Uterus (tissue), 4 donors: ENCODE measurements at places on chromosomes 11 and 22.
A peak's percentile ranks its signal among the peaks of the same experiment; 100 is the strongest.

DNA sequence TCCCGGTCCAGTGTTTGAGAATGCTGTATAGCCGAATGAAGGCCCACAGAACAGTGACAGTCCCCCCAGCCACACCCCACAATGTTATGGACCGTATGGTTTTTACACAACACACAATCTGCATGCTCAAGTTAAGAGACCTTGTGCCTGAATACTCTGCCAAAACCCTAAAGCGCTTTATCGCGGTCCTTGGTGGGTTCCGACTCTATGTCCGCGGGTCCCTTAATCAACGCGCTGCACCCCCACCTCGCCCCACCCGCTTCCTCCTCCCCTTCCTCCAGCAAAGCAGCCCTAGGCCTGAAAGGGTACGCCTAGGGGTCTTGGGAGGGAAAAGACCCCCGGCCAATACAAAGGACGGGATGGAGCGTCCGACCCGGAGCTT is 442 bp downstream of the COPB1 start:
- peak; percentile 30 for DNase-seq

- no peak for DNase-seq
These were observed 57.8 kb upstream of the ALDH3B2 start for GRCh38 chr11:67732045-67732787.

GRCh38 chr22:38073150-38074130 is 10.5 kb downstream of the SLC16A8 start:
- no peak for DNase-seq

DNA sequence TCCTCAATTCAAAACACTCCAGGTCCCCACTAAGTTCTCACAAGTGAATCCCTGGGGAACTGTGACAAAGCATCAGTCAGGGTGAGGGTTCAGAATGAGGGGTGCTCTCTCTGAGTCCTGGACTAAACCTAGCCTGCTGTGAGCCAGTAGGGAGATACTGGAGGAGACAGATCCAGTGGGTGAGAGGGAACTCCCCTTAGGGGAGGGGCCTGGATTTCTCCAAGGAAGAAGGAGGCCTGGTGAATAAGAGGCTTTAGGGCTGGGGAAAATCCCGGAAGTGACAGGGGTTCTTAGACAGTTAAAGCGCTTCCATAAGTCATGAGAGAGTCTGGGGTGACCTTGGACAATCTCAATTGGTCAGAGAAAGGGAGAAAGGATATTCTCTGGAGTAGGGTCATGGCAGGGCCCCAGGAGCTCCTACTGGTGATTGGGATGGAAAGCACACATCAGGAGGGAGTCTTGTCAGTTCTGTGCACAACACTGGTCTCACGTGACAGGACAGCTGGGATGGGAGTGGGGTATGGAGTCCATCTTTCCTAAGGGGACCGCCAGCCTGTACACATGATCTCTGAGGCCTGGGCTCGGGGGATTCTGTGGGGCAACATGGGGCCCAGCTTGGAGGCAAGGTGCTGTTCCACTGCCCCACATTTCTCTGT is 1.5 kb downstream of the TBC1D10A start:
- DNase-seq, result peak; percentile 65

DNA sequence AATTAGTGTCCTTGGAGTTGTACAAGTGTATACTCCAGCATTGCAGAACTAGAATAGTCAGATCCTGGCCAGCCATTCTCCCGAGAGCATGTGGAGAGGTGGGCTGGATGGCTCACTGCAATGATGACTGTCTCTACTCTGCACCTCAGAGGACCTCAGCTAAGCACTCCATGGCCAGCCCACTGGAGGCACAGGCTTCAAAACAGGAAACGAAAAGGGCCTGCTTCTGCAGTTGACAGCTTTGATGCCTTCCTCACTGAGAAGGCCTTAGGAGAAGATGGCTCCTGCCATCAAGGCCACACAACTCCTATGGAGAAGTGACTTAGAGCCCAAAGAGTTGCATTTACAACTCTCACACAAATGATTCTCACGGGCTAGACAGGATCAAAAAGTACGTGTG is 9.1 kb downstream of the POLD4 start:
- DNase-seq, result no peak

DNA sequence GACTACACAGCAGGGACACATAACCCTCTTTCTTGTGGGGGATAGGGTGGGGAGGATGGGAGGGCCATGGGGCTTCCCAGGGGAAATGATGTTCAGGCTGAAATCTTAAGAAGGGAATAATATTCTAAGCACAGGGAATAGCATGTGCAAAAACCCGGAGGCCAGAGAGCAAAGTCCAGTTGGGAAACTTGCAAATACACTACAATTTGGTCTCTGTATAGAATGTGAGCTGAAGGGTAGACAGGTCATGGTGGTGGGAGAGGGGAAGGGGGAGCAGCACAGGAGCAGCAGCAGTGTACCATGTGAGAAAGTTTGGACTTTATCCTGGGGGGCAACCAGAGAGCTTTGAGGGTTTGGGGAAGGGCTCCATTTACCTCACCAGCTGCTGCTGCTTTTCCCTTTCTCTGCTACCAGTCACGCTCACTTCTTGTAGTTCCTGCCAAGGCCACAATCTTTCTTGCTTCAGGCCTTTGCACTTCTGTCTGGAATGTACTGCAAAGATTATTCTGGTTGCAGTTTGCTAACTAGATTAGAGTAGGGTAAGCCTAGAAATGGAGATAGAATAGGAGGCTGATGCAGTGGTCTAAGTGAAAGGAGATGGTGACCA is 43.0 kb downstream of the KREMEN1 start:
- DNase-seq, result no peak

- DNase-seq, result no peak
These were observed 7.9 kb upstream of the ADORA2A start for GRCh38 chr22:24419475-24419850.

DNA sequence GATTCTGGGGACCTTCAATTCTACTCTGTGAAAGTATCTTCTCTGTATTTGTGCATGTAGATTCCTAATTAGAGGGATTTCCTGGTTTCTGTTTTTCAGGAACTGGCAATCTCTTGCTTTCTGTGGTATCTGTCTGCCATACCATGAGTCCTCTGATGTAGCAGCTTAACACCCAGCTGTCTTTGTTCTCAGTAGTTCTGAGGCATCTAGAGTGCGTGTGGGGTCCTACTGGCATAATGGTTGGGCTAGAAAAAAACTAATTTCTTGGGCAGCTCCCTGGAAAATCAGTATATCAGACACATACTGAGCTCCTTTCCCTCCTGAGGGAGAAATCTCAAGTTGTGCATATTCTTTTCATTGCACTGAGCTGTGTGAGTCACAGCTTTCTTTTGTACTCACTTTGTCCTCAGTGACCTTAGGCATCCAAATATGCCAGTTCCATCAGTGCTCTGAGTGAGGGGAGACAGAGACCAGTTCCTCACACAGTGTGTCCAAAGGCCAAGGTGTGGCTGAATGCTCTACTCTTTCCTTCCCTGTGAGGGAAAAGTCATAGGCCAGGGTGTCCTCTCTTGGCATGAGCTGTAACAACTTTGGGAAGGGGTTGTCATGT is 35.5 kb upstream of the SLC22A24 start:
- DNase-seq, result no peak

GRCh38 chr11:67504950-67505581 is at the start of gene PITPNM1:
TSS of gene PITPNM1 (minus strand) at chr11:67505363. CDS start at chr11:67504180, 1,183 bp downstream.
- DNase-seq, result peak; percentile 68

DNA sequence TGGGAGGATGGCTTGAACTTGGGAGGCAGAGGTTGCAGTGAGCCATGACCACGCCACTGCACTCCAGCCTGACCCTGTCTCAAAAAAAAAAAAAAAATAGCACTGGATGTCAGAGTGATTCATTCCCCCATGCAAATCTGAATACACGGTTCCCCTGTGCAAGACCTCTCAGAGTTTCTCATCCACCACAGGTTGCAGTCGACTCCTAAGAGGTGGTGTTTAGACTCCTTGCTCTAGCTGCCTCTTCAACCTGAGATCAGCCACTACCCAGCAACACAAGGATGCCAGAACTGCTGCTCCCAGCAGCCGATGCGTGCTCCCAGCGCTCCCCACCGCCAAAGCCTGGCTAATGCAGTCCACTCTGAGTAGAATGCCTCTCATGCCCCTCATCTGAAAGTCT is 97.5 kb downstream of the PARVA start:
- no peak for DNase-seq

GRCh38 chr11:46463701-46464421 is 72.3 kb upstream of the CHRM4 start:
- DNase-seq, result no peak

DNA sequence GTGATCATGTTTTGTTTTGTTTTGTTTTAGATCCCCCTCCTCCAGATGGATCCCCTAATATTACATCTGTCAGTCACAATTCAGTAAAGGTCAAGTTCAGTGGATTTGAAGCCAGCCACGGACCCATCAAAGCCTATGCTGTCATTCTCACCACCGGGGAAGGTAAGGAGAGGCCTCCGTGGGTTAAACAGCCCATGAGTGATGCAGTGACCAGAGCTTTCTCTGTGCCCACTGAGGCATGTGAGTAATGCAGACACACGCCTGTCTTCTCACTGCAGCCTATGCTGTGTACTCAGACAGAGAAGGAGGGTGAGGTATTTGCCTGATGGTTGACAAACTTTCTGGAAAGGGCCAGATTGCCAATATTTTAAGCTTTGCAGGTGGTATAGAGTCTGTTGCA is 73.7 kb upstream of the OR4B1 start:
- DNase-seq, result no peak

DNA sequence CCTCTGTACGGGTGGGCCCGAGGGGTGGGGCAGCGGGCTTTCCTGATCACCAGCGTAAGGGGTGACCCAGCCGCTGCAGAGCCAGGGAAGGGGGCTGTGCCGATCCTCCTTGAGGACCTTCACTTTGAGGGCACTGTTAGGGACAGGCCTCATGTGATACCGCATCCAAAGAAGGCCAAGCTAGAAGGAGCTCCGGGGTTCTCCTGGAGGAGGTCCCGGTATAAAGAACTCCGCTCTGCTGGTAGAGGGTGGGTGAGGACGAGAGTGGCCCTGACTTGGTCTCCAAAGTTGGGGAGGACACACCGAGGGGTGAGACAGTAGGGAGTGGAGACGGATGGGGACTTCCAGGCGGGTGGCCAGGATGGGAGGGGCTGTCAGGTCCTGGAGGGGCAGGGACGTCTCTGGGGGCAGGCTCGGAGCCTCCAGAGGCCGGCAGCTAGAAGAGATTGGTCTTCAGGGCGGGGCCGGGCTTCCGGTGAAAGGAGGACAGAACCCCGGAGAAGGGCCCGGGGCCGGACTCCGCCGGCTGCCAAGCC is 4.6 kb downstream of the PHOX2A start:
- peak; percentile 71 for DNase-seq

GRCh38 chr11:86587264-86588193 is 84.9 kb downstream of the ME3 start:
- no peak for DNase-seq

GRCh38 chr11:46832511-46833214 is 13.4 kb downstream of the CKAP5 start:
- DNase-seq, result no peak

DNA sequence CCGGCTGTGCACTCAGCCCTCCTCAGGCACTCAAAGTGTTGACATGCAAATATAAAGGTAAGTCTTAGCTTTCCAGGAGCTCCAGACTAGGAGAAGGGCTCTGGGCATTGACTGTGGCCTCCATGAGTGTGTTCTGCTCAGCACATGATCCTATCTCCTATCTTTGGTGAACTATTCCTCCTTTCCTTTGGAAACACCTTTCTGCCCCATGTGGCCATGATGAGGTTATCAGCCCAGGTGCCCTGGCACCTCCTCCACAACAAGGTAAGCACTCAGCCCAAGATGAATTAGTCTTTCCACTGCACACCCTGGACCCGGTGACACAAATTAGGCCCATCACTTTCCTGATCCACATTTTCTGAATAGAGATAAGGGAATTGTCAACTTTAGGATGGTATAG is 37.9 kb upstream of the LMO1 start:
- DNase-seq, result no peak

GRCh38 chr11:2251138-2251537 is 19.2 kb downstream of the ASCL2 start:
- no peak for DNase-seq
